Stimulated activated CD4-positive, alpha-beta T cell treated with anti-CD3 and anti-CD28 coated beads, Interleukin-4, amount 100 ng/mL, for 4 hours (primary cell): ENCODE measurements at places on chromosomes 3 and 15.

DNA sequence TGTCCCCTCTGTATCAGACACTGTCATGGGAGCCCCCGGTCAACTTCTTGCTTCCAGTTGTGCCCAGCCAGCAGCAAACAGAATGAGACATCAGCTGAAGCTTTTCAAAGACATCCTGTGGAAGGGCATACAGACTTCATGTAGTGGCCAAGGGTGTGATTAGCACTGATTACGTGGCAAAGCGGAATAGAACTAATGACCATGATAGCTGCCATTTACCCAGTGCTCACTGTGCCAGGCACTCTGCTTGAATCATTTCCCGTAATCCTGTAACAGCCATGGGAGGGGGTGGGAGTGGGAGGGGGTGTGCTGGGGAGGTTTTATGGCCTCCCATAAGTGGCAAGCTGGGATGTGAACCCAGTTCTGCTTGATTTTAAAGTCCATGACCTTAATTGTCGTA, 29.5 kb downstream of the LPP start:
- no peak for DNase-seq

DNA sequence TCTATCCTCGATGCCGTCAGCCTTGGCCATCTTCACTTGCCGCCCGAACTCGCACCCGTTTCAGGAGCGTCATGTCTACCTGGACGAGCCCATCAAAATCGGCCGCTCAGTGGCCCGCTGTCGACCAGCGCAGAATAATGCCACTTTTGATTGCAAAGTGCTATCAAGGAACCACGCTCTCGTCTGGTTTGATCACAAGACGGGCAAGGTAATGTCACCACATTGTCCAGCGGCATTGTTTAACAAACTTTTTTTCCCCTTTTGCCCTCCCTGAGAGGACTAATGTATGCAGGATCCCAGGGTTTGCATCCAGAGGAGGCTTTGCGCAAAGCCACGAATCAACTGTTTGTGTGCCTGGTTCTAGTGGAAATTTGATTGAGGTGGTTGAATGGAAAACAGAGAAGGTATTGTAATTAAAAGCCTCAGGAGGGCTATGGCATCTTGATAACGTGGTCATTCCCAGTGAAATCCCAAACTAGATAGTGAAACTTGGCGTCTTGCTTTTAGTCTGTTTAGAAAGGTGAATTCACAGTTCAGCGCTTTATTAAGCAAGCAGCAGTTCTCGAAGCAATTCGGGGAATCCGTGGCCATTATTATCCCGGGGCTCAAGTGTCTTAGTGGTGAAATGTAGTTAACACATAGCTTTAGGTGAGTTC, 1.7 kb downstream of the SLMAP start:
- no peak for DNase-seq

DNA sequence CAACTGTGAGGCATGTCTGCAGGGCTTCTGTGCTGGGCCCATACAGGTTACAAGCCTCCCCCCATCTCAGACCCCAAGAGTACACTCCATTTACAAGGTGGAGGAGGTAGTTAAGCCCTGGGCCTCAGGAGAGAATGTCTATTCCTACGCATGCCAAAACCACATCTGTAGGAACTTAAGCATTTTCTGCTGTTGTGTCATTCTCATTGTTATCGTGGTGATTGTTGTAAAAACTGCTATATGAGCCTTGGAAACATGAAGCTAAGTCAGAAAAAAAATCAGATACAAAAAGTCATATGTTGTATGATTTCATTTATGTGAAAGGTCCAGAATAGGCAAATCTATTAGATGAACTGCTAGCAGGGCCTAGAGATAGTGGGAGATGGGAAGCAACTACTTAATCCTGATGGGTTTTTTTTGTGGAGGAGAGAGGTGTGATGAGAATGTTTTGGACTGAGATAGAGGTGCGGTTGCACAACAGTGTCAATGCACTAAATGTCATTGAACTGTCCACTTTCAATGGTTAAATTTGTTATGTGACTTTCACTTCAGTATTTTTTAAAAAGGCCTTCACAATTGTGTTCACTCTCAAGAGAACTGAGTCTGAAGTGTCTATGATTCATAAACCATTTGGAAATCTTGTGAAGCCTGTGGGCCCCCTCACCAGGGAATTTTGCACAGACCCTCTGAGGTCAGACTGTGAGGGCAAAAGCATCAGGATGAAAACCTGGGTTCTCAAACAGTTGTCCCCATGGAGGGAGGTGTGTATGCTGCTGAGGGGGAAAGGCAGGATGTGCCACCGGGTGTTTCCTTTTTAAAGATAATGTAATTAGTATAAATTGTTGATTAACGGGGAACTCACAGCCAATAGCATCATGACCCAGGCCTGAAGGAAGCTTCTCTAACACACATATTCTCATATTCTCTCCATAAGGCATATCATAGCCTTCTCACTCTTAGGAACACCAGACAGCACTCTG, 3.2 kb downstream of the RTP3 start:
- no peak for DNase-seq

- DNase-seq: no peak
These were observed 658.3 kb downstream of the TUSC7 start for GRCh38 chr3:117367861-117368260.

GRCh38 chr3:194212845-194213331, 76.9 kb downstream of the HES1 start:
- DNase-seq: no peak

DNA sequence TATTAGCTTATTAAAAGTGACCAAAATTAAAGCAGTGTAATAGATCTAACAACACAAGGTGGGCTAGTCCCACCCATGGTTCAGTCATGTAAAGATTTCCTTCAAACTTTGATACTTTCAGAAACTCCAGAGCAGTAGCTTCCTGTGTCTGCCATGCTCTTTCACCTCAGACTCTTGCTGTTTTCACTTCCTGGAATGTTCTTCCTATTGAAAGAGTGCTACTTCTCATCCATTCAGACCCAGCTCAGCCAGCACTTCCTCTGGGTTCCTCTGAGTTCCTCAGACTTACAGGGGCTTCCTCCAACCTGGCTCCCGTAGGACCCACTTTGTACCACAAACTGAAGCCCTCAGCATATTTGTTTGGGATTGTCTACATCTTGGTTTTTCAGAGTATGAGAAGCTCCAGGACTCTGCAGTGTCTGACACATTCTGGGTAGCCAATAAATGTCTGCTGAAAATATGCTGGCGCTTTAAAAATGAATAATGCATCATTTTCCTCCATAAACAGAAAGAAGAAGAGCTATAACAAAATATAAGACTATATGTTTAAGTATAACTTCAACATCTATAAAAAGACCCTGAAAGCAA, 18.0 kb downstream of the NCEH1 start:
- no peak for DNase-seq

DNA sequence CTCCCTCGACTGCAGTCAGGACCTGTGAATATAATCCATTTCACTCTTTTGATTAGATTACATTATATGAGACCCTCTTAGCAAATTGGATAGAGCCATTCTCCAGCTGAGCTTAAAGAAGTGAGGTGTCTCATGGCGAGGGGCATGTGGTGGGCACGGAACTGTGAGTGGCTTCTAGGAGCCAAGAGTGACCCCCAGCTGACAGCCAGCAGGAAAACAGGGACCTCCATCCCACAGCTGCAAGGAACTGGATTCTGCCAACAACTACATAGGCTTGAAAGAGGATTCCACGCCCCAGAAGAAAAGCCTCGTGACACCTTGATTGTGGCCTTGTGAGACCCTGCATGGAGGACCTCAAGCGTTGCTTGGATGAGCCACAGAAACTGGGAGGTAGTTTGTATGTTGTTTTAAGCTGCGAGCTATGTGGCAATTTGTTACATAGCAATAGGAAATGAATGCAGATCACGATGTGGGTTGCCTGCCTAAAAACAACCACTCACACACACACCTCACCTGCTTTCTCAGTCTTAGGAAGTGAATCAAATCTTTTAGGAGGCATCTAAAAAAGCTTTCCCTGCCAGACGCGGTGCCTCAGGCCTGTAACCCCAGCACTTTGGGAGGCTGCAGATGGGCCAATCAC, 84.2 kb upstream of the BHLHE40 start:
- DNase-seq: no peak

- DNase-seq: no peak
These were observed 127.4 kb downstream of the NSMCE3 start for GRCh38 chr15:29142129-29142747.

GRCh38 chr3:169780742-169781141, 7.5 kb downstream of the MYNN start:
- no peak for DNase-seq

- DNase-seq: peak; percentile 62
These were observed 1.7 kb upstream of the LINGO1 start for GRCh38 chr15:77634266-77634962.

GRCh38 chr3:42667096-42667522, 13.6 kb downstream of the ZBTB47 start:
- DNase-seq: no peak

DNA sequence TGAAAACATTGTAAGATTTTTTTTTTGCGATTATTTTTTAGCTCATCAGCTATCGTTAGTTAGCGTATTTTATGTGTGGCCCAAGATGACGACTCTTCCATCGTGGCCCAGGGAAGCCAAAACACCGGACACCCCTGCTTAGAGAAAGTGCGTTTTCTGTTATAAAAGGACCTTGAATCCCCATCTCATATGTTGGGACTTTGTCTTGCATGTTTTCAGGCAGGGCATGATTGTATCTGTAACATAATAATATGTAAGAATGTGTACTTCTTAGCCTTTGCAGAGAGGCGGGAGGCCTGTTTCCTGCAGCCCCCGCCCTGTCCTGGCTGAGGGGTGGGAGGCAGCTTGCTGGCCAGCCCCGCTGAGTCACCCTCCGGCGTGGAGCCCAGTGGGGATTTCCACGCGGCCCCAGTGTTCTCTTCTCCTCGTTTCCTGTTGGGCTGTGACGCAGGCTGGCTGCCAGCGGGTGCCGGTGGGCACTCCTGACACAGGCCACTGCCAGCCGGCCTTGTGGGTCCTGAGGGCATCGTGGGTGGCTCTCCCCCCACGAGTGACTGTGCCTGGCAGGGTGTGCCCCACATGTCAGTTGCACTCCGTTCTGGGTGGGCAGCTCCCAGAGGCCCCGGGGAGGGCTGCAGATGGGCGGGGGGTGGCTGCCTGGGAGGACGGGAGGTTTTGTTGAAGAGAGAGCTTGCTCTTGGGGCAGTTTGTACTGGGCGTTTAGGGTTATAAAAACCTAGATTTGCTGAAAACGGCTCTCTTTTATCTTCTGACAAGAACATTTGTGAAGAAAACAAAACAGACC, 55.6 kb downstream of the SMAD3 start:
- DNase-seq: peak; percentile 89

DNA sequence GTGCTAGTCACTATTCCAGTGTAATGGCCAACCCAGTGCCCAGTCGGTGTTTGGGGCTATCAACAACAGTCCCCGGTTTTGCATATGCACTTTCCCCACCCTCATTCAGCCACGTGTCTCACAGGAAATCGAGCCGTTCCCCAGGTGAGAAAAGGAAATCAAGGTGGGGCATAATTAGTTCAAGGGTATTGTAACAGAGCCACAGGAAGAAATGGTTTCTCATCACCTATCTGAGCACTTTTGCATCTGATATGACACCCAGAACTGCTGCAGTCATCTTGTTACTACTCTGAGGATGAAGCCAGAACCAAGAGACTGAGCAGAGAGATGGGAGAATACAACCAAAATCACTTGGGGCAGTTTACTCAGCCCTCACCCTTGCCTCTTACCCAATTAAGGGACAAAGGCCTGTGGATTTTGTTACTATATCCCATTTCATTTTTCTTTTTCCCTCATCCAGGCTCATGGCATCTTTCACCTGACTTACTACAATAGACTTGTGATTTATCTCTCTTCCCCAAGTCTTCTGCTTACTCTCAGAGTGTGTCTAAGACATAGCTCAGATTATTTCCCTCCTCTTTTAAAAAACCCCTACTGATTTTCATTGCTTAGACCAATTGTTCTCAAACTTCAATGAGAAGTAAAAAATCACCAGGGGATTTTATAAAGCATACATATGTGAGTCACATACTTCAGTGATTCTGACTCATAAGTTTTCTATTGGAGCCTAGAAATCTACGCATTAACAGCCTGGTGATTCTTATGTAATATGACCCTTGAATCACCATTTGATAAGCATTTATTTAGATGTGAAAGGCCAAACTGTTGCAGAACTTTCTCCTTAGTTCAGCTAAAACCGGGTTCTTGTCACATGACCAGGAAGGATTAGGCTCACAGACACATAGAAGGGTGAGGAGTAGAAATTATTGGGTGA, 40.5 kb downstream of the TRAT1 start:
- DNase-seq: peak; percentile 44

GRCh38 chr3:135163701-135164100, 368.6 kb downstream of the EPHB1 start:
- DNase-seq: no peak

GRCh38 chr3:154050216-154050615, 71.0 kb upstream of the ARHGEF26 start:
- no peak for DNase-seq

- DNase-seq: no peak
These were observed 114.3 kb downstream of the EEFSEC start for GRCh38 chr3:128267541-128267940.

GRCh38 chr15:100975043-100975442, 55.9 kb downstream of the LRRK1 start:
- DNase-seq: no peak

DNA sequence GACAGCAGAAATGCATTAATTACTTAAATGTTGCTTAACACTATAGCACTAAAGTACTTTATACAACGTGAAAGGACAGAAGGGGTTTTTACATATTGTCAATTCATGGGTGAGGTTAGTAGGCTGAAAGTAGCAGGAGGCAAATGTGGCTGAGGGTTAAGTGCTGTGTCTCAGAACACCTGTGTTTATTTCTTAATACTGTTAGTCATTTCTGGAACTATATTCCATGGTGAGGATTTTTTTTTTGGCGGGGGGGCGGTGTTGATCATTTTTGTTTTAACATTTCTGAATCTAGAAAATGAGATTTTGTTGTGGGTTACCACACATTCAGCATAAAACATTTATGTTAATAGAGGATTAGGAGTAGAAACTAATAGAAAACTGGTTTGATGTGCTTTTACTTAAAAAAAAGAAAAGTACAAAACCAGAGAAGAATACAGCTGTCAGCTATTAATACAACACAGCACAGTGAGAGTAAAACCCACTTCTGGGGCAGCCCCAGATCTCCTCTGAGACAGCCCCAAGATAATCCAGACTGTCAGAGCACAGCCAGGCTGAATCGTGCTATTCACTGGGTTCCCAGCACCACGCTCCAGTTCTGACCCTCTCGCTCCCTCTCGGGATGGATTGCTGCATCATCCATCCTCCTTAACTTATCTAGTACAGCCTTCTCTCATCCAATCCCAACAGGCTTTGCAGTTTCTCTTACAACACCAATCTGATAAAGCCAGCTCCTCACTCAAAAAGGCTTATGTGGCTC, 307.7 kb downstream of the TUSC7 start:
- DNase-seq: no peak

DNA sequence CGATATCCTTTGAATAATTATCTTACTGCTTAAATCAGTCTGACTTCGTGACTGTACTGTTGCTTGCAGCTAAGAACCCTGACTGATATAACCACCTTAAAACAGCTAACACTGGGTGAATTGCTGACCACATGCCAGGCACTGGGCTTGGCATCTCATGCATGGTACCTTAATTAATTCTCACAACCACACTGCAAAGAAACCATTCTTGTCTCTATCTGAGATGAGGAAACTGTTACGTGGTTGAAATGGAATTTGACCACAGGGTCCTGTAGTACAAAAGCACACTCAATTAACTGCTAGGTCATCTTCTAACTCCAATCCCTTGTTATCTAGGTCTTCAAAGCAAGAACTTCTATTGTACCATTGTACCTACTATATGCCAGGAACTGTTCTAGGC, 92.7 kb upstream of the PRICKLE2 start:
- DNase-seq: no peak
